Activated CD8-positive, alpha-beta memory T cell treated with anti-CD3 and anti-CD28 coated beads, Interleukin-2, amount 10 ng/mL, durations not matched to agents 7 days and 5 days (primary cell): ENCODE measurements at places on chromosomes 2 and 18. TPM values are rescaled to one million over a fixed set of nuclear protein-coding genes. Genes with fewer than 3 reads are reported as not detected.

GRCh38 chr2:53450923-53451322 is 316.7 kb upstream of the CHAC2 start:
- DNase-seq: no peak

Gene CCDC148
- not detected for total RNA-seq

DNA sequence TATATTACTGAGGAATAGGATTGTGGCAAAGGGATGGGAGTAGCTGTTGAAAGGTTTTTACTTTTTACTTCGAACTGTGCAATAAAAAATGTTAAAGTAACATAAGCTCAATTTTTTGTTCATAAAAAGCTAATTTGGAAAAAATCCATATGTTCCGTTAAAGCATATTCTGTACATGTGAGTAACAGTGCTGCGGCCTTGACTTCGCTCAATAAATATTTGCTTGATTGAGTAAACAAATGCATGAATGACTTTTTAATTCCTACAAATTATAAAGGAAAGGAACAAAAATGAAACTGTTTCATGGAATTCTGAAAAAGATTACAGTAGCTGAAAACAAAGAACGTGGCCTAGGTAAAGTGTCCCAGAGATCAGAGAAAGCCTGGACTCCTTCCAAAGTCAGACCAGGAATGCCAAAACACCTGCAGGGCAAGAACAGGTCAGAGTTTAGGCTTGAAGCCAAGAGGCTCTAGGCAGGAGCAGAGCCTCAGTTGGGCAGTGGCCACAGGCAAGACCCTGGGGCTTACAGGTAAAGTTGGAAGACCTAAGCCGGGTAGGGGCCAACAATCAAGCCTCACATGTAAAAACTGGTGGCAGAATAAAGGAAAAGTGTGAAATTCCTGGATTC is 44.3 kb upstream of the FIGN start:
- DNase-seq: no peak

DNA sequence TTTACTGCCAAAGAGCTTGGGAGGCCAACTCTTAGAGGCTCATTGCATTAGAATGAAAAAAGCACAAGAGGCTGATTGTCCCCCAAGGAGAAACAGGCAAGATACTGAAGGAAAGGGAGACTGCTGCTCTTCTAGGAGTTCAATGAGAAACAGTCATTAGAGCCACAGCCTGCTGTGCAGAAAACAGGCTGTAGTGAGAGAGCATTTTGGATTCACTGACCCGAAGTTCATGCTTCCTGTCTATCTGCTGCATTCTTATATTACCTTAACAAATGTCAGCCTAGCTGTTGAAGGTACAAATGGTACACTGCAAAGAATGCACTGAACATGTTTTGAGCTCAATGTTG is 423.3 kb downstream of the SETBP1 start:
- DNase-seq: no peak

DNA sequence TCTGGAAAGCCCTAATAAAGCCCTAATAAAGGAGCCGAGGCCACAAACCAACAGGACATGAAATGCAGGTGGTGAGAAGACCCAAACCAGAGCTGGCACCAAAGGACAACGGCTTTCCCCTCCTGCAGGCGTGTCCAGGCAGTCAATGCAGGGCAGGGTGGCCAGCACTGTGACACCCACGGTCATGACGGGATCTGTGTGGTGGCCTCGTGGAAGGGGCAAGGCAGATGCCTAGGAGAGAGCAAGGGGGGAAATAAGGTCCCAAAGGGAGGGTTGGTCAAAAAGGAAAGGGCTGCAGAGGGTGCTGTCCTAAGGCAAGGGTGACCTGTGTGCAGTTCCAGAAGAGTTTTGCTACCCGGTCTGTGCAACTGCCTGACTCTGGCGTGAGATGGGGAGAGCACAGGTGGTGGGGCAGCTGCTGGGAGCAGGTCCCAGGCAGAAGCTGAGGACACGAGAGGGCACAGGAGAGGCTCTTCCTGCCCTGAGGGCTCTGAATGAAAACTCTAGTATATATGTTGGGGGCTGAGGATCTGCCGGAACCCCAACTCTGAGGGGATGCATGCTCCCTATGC is 156.7 kb downstream of the TPO start:
- DNase-seq: no peak

DNA sequence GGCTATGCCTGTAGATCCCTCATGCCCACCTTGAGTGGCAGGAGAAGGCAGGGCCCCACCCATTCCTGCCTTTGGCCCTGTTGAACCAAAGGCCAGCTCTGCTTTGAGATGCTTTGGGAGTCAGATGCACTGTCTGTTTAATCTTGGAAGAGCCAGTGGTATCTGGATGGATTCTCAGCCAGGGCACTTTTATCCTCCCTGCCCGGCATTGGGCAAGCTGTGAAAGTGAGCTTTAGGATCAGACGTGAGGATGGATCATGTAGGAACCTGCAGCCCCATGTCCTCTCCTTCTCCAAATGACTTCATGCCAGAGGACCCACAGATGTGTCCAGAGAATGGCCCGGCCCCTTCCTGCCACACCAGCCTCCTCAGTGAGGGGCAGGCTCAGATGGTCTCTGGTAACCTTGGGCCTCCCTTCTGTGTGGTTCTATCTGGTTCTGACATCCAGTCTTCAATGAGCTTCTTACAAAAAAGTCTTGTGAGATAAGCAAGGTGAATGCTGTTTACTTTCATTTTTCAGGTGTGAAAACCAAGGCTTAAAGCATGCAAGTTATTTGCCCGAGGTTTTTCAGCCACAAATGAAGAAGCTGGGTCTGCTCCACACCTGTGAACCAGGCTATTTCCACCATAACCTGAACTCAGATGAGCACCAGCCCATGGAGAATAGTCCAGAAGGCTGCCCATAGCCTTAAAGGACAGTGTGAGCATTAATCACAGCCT is 123.8 kb downstream of the KCTD1 start:
- no peak for DNase-seq

- no peak for DNase-seq
Observed at GRCh38 chr2:196166876-196167275, 4.5 kb downstream of the STK17B start.

- DNase-seq: no peak
Observed at GRCh38 chr2:75353131-75353530, 153.8 kb upstream of the TACR1 start.

GRCh38 chr2:108194409-108195132 is 45.2 kb upstream of the SULT1C3 start:
- no peak for DNase-seq

Gene FBXO48
- 3.3 TPM for total RNA-seq

GRCh38 chr18:78368726-78369125 is 610.9 kb upstream of the SALL3 start:
- no peak for DNase-seq

Gene RAD51AP2
- total RNA-seq: not detected

DNA sequence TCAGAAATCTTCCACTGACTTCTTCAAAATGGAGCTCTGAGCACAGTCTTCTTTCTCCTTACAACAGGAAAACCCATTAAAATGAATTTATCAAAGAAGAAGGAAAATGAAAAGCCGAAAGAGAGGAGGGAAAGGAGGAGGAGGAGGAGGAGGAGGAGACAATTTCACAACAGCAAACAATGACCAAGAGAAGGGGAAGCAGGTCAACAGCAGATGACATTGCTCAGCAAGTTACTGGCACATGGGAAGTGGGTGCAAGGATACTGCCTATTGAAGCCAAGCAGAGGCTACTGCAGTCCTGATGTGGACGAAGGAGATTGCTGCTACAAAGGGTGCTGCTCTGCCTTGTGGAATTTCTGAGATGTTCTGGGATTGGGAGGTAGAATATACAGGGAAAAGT is 268.2 kb upstream of the FBXO11 start:
- no peak for DNase-seq

- no peak for DNase-seq
Observed at GRCh38 chr2:112010751-112011150, 44.3 kb upstream of the TMEM87B start.

- DNase-seq: no peak
Observed at GRCh38 chr2:8455236-8456150, 226.4 kb upstream of the ID2 start.

GRCh38 chr2:172693037-172693436 is 42.6 kb upstream of the RAPGEF4 start:
- no peak for DNase-seq

DNA sequence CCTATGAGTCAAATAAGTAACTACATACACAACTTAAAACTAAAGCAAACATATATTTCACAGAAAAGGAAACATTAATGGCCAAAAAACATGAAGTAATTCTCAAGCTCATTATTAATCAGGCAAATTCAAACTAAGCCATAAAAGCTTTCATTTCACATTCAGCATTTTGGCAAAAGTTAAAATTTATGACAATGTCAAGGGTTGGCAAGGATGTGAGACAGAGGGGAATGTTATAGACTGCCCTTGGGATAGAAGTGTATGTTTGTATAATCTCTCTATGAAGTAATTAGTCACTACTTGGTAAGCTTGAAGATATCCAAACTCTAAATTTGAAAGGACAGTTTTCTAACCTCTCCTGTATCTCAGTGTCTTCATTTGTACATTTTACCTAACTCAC is 539.4 kb downstream of the RIT2 start:
- no peak for DNase-seq

DNA sequence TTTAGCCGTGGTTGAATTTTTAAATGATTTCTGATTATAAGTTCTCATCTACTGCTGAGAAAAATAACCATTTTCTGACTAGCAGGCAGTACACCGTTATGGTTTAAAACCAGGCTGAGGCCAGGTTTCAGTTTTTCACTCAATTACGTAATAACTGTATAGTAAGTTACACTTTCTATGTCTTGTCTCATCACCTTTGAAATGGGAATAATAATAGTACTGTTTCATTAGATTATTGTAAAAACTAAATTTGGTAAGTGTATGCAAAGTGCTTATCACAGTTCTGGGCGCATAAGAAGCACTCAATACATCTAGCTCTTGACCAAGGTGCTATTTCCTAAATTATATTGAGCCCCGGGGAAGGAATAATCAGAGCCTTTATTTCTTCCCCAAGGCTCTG is 76.8 kb downstream of the LIMS1 start:
- no peak for DNase-seq

Gene AMER3
- not detected for total RNA-seq

DNA sequence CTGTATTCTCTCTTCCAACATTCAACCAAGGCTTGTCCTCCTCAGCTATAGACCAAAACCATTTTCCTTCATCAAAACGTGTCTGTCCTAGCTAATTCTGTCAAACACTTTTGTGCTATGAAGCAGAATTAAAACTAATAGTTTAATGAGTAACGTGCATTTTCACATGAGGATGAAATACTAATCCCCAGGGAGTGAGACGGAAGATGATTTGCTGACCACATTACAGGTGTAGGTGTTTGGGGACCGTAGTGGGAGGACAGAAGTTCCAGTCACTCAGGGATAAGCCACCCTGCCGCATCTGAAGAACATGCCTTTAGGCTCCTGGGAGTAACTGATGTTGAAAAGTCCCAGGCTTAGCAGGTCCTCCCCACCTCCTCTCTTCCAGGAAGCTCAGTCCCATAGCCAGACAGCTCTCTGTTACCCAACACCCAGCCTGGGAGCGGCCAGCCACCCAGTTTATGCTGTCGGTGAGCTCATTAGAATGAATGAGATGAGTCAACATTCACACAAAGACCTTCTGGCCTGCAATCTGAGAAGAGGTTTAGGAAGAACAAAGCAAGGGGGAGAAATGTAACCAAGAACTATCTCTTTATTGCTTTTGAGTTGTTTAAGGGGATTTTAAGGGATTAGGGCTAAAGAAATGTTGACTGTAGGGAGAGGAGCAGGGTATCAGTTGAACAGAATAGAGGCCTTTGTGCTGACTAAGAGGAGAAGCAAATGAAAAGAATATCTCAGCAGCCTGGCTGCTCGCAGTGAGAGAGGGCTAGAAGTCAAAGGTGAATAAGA is 122.5 kb downstream of the FOXI3 start:
- DNase-seq: no peak

Gene EPC2
- total RNA-seq: 19.4 TPM

Gene SCN3A
- total RNA-seq: 0.07 TPM

DNA sequence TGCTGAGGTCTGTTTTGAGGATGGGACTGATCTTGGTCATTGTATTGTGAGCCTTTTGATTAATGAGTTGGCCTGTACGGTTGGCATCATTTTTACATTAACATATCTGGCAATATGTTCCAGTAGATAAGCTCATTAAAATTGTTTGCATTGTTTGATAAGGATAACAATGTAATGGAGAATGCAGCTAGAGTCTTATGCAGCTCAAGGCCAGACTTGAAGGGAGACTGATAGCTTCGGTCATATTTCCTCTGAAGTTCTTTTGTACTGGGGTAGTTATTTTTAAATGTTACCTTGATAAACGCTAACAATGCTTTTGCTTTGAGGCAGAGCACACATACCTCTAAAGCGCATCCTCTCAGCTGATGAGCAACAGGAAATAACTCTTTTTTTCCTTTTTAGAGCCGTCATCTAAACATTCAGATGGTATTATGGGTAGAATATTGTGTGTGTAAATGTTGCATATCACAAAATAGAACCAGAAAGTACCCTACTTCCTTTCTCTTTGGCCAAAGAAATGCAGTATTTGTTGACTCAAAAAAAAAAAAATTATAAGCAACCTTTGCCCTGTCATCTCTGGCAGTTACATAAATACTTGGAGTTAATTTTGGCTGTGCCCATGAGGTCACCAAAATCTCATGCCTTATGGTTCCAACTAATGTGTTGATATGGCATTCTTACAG is 1.3 kb downstream of the MAPRE2 start:
- DNase-seq: no peak

- no peak for DNase-seq
Observed at GRCh38 chr18:77522051-77522675, 272.5 kb downstream of the GALR1 start.

Gene VWA3B
- total RNA-seq: not detected

Gene VWC2L
- not detected for total RNA-seq

DNA sequence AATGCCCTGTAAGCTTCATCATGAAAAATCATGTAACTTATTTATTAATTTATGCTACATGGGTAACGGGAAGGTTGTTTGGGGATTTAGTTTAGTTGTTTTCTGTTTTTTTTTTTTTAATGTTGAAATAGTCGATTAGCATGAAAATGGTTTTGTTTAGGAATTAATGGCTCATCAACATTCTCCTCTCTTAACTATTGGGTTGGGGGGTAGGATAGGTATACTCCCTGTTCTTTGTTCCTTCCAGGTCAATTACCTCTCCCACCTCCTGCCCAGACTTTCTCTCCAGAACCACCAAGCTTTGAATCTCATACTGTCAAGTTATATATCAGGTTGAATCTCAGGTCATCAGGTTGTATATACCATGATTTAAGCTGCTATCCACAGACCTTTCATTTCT is 568.7 kb upstream of the DSEL start:
- DNase-seq: no peak

- no peak for DNase-seq
Observed at GRCh38 chr2:29235411-29235810, 120.2 kb downstream of the CLIP4 start.

Gene MGAT4A
- total RNA-seq: 57.4 TPM

DNA sequence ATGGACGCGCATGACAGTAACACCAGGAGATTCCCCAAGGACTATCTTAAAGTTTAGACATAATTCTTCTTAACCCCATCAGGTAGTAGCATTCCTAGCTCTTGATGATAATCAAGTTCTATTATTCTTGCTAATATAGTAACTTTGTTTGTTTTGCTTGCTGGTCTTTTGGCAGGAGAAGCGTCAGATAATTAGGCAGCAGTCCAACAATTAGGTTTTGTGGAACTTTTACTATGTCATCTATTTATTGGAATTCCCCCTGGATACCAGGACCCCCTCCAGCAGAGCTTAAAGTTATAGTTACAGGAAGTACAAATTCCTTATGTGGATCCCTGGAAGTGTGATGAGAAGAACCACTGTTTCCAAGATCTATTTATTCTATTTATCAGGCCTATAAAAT is 1138.0 kb upstream of the FAM98A start:
- no peak for DNase-seq
